ENCODE measurements at places on chromosomes 7 and 10.

DNA sequence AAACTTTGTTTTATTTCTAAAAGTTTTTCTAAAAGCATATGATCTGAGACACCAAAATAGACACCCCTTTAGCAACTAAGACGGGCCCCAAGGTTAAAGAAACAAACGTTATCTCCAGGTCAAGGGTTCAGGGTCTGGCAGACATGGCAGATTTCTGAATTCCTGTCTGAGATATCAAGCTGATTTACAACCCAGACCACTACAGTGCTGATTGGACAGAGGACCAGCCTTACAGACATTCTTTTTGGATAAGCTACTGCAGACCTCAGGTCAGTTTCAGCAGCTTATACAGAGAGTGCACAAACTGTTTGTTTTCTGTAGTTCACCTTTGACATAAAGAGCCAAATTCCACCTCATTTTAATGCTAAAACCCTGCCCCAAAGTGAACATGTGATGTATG is 34.8 kb downstream of the SVOPL start:
- no peaks in the 10 kb centered on the region for H3K36me3 ChIP-seq
- H3K4me1 ChIP-seq = peaks cover 35% of the 10 kb centered on the region
- peaks cover 45% of the 10 kb centered on the region for H3K27me3 ChIP-seq
- no peak overlapping the region for H3K4me3 ChIP-seq

DNA sequence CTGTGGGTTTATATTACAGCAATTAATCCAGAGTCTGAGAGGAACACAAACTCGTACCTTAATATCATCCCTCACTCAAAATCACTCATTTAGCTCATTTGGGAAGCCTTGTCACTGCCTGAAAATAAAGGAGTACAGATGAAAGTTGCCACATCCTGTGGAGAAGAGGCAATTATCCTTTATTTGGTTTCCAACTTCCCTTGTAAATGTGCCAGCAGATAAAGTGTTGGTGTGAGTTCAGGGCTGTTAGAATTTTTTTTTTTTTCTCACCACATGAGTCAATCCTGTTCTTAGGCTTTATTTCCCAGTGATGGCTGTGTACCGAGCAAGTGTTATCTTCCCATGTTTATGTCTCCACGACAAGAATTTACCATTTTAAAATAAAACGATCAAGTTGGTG is 99.0 kb upstream of the SMIM30 start:
- no peaks in the 10 kb centered on the region for H3K4me1 ChIP-seq
- no peaks in the 10 kb centered on the region for H3K36me3 ChIP-seq
- no peak for DNase-seq
- peaks cover 2% of the 10 kb centered on the region for H3K27me3 ChIP-seq
- H3K27ac ChIP-seq = no peak overlapping the region

DNA sequence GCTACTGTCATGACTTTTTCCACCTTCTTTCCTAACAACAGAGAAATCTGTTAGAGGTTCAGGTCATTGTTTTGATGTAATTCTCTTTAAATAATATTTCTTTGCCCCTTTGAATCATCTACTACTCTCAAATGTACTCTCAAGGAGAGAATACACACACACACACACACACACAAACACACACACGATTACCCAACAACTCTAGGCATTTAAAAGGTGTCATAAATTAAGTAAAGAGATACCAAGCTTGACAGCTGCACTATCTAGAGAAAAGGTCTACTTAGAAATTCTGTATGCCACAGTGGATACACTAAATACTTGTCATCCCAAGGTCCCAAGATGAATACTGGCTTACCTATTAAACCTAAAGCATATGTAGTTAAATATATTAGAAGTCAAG is 4.8 kb downstream of the PANK1 start:
- no peaks in the 10 kb centered on the region for H3K27me3 ChIP-seq
- H3K4me1 ChIP-seq = peaks cover 6% of the 10 kb centered on the region
- no peak overlapping the region for H3K27ac ChIP-seq

- H3K36me3 ChIP-seq = no peaks in the 10 kb centered on the region
- DNase-seq = no peak
- H3K27ac ChIP-seq = no peak overlapping the region
- H3K27me3 ChIP-seq = no peaks in the 10 kb centered on the region
- H3K4me3 ChIP-seq = no peak overlapping the region
Measured at GRCh38 chr10:123221418-123221817, 67.2 kb downstream of the BUB3 start.

DNA sequence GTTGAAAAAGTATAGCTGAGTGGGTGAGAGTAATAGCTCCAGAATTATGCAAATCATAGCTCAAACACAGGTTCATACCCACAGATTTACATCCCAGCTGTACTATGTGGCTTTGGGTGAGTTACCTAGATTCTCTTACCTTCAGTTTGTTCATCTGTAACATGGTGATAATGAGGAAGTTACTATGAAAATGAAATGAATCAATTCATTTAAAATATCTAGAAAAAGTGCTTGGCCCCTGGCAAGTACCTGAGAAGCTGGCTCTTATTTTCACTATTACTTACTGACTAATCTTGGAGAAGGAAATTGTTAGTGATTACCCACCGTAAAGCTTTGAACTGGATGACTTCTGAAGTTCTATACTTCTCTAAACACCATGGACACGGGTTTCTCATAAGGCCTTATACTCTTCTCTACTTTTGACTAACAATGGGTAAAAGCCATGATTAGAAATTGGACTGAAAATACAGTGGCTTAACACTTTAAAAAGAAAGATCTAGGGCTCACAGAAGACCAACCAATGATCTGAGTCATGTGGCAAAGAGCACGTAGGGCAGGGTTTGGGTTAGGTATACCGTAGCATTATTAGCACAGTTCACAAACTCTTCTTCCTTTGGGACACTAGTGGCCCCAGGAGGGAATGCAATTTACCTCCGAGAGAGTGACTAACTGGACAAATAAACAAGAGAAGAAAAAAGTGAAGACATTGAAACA is 149.2 kb downstream of the PLPP4 start:
- H3K27me3 ChIP-seq = no peaks in the 10 kb centered on the region
- no peak for DNase-seq
- no peaks in the 10 kb centered on the region for H3K36me3 ChIP-seq
- H3K4me1 ChIP-seq = no peaks in the 10 kb centered on the region
- no peak overlapping the region for H3K4me3 ChIP-seq

All from activated T-helper 2 cell treated with anti-CD3 and anti-CD28 coated beads, Interferon-gamma antibody, Interleukin-2, Interleukin-4, amounts not matched to agents 10 μg/mL and 5 μg/mL and 100 μg/mL, durations not matched to agents 14 hours and 24 hours and 36 hours (primary cell).